ENCODE measurements at places on chromosomes 5 and 9. TPM values are rescaled to one million over a fixed set of nuclear protein-coding genes. Genes with fewer than 3 reads are reported as not detected.

Gene KIF4B
- total RNA-seq: not detected

Gene GCNT1
- 3.8 TPM for total RNA-seq

Gene CYSRT1
- 2.7 TPM for total RNA-seq

Gene KIF12
- total RNA-seq: 21.5 TPM

Gene PELO
- 14.9 TPM for total RNA-seq

Gene SPINK5
- total RNA-seq: 2.6 TPM

Gene GPR151
- total RNA-seq: not detected

Gene MLANA
- not detected for total RNA-seq

Gene SHC3
- 0.34 TPM for total RNA-seq

Gene SMC5
- total RNA-seq: 28.7 TPM

Gene RETREG1
- total RNA-seq: 18.4 TPM

Gene C1QTNF3
- 1.6 TPM for total RNA-seq

Gene EGFLAM
- 4.1 TPM for total RNA-seq

Gene CARTPT
- 5.9 TPM for total RNA-seq

DNA sequence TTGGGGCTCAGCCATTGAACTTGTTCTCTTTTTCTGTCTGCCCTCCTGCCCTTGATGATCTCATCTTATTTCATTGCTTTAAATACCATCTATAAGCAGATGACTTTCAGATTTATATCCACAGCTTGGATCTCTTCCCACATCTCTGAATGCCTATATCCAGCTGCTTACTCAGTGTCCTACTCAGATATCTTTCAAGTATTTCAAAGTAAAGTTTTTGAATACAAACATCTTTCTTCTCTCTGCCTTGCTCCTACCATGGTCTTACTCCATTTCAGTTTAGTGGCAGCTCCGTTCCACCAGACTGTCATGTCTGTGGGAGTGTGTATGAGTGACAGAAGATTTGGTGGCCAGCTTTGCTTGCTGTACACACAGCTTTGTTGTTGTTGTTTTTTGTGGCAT is 59.7 kb downstream of the ERBIN start:
- no peaks in the 10 kb centered on the region for H3K27me3 ChIP-seq
- DNase-seq: no peak
- H3K4me3 ChIP-seq: no peak overlapping the region
- H3K36me3 ChIP-seq: no peaks in the 10 kb centered on the region

- DNase-seq: peak; percentile 25
- H3K36me3 ChIP-seq: no peaks in the 10 kb centered on the region
- H3K4me1 ChIP-seq: no peaks in the 10 kb centered on the region
- no peak overlapping the region for H3K4me3 ChIP-seq
- no peak overlapping the region for H3K27ac ChIP-seq
Measured at GRCh38 chr5:17203329-17204132, 13.9 kb upstream of the BASP1 start.

- no peak overlapping the region for H3K4me3 ChIP-seq
- no peak for DNase-seq
- no peaks in the 10 kb centered on the region for H3K36me3 ChIP-seq
- no peaks in the 10 kb centered on the region for H3K4me1 ChIP-seq
- no peak overlapping the region for H3K27ac ChIP-seq
Measured at GRCh38 chr5:168469816-168470215, 16.5 kb upstream of the RARS1 start.

GRCh38 chr9:129405827-129406213 is 215.1 kb downstream of the C9orf50 start:
- H3K4me3 ChIP-seq: no peak overlapping the region
- no peak for DNase-seq
- no peaks in the 10 kb centered on the region for H3K36me3 ChIP-seq
- no peaks in the 10 kb centered on the region for H3K27me3 ChIP-seq
- no peak overlapping the region for H3K27ac ChIP-seq

- H3K27ac ChIP-seq: no peak overlapping the region
- H3K27me3 ChIP-seq: no peaks in the 10 kb centered on the region
- no peak overlapping the region for H3K4me3 ChIP-seq
- no peak for DNase-seq
- no peaks in the 10 kb centered on the region for H3K36me3 ChIP-seq
Measured at GRCh38 chr5:92092239-92092638, 709.1 kb upstream of the ARRDC3 start.

GRCh38 chr9:401223-401622 is 186.6 kb downstream of the DOCK8 start:
- H3K27ac ChIP-seq: no peak overlapping the region
- no peak for DNase-seq
- no peaks in the 10 kb centered on the region for H3K27me3 ChIP-seq
- H3K4me3 ChIP-seq: no peak overlapping the region

DNA sequence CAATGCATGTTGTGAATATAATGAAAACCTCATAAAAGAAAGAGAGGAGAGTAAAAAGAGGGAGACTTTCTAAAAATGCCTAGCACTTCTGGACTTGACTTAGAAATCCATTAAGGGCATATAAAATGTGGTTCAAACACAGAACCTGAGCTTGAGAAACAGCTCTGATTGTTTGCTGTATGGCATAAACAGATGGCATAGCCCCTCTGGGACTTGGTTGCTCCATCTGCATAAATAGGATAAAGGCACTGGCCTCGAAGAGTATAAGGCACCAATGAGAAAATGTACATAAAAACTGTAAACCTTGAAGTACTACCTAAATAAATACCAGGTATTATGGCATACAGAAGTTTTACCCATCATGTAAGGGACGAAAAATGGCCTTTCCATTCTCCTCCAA is 23.8 kb downstream of the MRPS27 start:
- H3K27me3 ChIP-seq: no peaks in the 10 kb centered on the region
- H3K36me3 ChIP-seq: no peaks in the 10 kb centered on the region
- DNase-seq: no peak

- no peak overlapping the region for H3K27ac ChIP-seq
- H3K36me3 ChIP-seq: no peaks in the 10 kb centered on the region
- H3K27me3 ChIP-seq: no peaks in the 10 kb centered on the region
- no peaks in the 10 kb centered on the region for H3K4me1 ChIP-seq
Measured at GRCh38 chr9:14219850-14220249, 94.1 kb downstream of the NFIB start.

DNA sequence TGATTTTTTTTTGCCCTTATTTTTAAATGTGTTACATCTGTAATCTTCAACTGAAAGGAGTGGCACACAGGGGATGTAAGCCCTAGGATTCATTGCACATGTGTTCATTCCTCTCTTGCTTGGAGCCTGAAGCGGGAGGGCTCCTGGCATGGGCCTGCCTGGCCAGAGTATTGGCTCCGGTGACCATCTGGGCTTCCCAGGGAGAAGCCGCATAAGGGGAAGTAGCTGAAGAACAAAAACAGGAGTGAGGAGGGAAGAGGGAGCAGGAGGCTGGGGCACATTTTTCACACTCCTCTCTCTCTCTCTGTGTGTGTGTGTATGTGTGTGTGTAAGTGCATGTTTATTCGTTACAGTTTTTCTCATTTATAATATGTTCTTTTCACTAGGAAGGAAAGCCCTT is 269.9 kb downstream of the PRR16 start:
- no peak for DNase-seq
- H3K27me3 ChIP-seq: no peaks in the 10 kb centered on the region
- no peak overlapping the region for H3K27ac ChIP-seq
- no peaks in the 10 kb centered on the region for H3K36me3 ChIP-seq
- no peak overlapping the region for H3K4me3 ChIP-seq

- H3K27me3 ChIP-seq: no peaks in the 10 kb centered on the region
- H3K4me3 ChIP-seq: no peak overlapping the region
Measured at GRCh38 chr5:121175986-121176385, 675.7 kb upstream of the FTMT start.

DNA sequence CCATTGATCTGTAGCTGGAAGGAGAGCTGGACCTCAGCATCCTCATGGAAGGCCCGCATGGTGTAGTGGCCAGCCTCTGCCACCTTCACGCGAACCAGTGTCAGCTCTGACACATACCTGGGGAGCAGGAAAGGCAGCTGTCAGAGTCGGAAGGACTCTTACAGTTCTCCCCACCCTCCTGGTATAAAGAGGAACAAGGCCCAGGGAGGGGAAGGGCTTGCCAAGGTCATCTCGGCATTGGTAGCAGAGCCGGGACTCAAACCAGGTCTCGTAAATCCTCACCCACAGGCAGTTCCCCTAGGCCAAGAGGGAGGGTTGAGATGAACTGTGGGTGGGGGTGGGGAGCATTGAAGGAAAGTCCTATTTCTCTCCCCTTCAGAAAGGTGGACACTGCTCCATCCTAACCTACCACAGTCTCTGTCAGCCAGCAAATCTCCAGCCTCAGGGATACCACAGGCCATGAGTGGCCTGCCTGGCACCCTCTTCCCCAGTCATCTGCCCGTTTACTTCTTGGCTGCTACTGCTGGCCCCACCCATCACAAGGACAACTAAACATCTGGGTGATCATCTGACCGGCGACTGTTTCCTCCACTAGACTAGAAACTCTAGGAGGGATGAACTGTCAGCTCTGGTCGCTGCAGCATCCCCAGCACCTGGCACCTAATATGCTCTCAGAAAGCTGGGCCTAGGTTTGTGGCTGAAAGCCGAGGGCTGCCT is 23.5 kb downstream of the PDGFRB start:
- H3K36me3 ChIP-seq: no peaks in the 10 kb centered on the region
- peaks cover 3% of the 10 kb centered on the region for H3K4me1 ChIP-seq
- no peak overlapping the region for H3K4me3 ChIP-seq
- H3K27me3 ChIP-seq: no peaks in the 10 kb centered on the region
- DNase-seq: no peak
- H3K27ac ChIP-seq: peak overlapping the region; percentile 22

DNA sequence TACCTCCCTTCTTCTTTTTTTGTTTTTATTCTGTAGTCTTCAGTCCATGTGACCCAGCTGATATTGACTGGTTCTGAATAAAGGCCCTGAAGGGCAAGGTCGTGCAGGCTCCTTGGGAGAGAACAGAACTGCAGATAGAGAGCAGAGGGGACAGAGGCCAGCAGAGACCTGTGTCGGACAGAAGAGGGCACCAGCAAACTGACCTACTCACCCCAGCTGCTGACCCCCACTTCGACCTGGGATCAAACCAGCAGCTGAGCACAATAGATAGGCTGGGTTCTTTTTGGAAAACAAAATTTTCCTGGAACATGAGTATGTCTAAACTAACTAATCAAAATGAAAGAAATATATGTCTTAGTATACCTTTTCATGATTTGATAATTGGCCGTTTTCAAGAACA is 695.1 kb downstream of the NR2F1-AS1 start:
- H3K4me1 ChIP-seq: no peaks in the 10 kb centered on the region
- H3K4me3 ChIP-seq: no peak overlapping the region
- no peak for DNase-seq
- H3K27ac ChIP-seq: no peak overlapping the region

All from prostate gland (tissue), 2 donors.